ENCODE measurements at places on chromosomes 2 and 18.
A peak's percentile ranks its signal among the peaks of the same experiment; 100 is the strongest.

- no peak for DNase-seq
Observed at GRCh38 chr2:29334706-29335105, 219.5 kb downstream of the CLIP4 start.

DNA sequence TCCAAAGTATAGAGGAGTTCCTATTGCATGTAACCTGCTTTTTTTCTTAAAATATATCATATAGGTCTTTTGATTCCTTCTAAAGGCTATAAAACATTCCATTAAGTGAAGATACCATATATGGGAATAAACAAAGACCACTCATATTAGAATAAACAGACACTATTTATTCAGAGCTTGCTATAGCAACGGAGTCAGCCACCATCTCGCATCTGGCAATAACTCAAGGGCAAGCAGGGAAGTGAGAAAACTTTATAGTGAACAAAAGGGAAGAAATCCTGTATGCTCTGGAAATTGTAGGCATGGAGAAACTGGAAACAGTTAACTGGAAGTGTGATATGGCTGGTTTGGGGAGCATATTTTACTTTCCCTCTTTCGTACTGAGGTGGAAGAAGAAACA, 301.9 kb downstream of the PTH2R start:
- DNase-seq, result no peak

GRCh38 chr2:171432969-171433762, 624 bp downstream of the METTL8 start:
- peak; percentile 7 for DNase-seq

- DNase-seq, result no peak
Observed at GRCh38 chr18:67509741-67510391, 6.7 kb downstream of the DSEL start.

GRCh38 chr2:145012214-145012670, 492.3 kb upstream of the ZEB2 start:
- no peak for DNase-seq

DNA sequence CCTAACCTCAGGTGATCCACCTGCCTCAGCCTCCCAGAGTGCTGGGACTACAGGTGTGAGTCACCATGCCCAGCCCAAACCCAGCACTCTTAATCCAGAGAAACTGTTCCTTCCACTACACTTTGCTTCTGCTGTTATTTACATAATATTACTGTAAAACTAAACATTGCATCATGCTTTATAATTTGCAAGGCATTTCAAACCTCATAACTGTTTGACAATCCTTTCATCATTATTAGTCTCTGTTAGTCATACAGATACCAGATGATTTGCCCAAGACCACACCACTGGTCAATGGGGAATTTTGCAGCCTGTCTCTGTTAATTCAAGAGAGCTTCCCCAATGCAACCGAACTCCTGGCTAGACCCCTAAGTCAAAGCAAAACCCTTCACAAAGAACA, 338.3 kb downstream of the ALK start:
- DNase-seq, result no peak

- no peak for DNase-seq
Observed at GRCh38 chr2:26148501-26148900, 24.4 kb upstream of the GAREM2 start.

DNA sequence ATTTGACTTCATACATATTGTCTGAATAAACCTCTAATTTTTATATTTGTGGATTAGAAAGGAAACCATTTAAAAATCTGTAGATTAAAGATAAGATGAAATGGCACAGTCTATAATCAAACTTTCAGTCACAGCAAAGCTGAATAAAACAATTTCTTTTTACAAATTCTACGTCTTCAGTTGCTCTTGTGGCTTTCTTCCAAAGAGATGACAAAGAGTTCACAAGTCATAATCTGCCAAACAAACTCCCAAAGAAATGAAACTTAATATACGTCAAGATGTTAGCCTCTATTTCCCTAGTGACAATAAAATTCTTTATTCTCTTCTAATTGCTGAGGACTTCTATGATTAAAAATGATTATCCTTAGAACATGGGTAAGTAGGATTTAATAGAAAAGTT, 66.3 kb downstream of the FIGN start:
- no peak for DNase-seq

- DNase-seq, result no peak
Observed at GRCh38 chr2:71934595-71935261, 212.9 kb downstream of the CYP26B1 start.

GRCh38 chr2:59314031-59314766, 1073.1 kb upstream of the FANCL start:
- DNase-seq, result no peak

- DNase-seq, result no peak
Observed at GRCh38 chr18:34848156-34848555, 138.1 kb downstream of the DTNA start.

- DNase-seq, result no peak
Observed at GRCh38 chr2:172680436-172681068, 55.1 kb upstream of the RAPGEF4 start.

GRCh38 chr2:68974946-68975665, 670 bp downstream of the GKN1 start:
- DNase-seq, result no peak

DNA sequence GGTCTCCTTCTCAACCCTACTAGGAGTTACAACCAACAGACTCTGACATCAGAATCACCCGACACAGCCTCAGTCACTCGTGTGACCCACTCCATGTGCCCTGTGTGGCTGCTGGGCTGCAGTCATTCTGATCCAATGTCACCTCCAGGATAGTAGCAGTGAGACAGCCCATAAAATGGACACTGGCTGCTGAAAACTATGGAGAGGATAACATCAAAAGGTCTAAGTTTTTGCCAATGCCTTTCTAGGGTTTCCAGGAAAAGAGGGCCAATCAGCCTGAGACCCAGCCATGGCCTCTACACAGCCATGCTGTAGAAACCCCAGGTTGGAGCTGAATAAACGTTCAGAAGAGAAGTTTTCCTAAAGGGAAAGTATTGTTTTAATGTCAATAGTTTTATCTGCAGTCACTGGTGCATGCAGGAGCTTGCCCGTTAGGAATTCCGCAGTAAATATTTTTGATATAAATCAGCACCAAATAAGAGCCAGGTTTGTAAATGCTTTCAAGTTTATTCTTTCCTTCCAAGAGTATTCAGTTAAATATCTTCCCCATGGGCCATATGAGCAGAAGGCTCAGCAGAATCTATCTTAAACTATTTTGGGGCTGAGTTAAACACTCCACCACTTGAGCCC, 92.2 kb upstream of the PID1 start:
- DNase-seq, result no peak

DNA sequence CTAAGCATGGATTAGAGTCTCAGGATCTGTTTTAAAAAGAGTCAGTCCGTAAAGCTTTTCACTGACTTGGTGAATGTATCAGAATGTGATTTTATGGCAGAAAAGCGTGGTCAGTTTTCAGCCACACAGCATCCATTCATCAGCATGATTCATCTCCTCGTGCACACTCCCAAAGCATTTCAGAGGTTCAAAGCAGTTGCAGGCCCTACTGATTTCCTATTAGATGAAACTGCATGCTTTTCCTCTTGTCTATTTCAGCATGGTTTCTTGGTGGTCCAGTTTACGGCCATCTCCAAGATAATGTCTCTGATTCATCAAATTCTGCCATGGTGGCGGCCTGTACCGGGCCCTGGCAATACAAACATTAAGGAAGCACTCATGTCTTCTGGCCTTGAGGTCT, 4.8 kb upstream of the PARD6G start:
- no peak for DNase-seq

DNA sequence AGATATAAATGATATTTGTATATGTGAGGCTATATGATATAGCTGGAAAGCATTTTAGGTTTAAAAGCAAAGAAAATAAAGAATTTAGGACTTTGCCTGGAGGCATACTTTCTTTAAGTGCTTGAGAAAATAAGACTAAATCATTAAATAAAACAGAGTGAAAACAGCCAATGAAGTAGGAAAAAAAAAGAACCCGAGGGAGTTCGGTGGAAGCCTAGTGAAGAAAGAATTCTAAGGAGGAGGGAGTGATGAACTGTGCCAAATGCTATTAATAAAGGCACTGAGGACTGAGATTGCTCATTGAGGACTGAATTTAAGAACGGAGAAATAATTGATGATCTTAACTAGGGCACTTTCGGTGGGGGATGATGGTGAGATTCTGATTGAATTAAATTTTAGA, 573.5 kb downstream of the DSC3 start:
- DNase-seq, result no peak
